Left renal pelvis (tissue), 4 donors: ENCODE measurements at places on chromosomes 2 and 18. TPM values are rescaled to one million over a fixed set of nuclear protein-coding genes. Genes with fewer than 3 reads are reported as not detected.

GRCh38 chr2:9945596-9945995 lies 5.9 kb upstream of the GRHL1 start:
- no peak for DNase-seq

GRCh38 chr18:666177-666576 lies 8.7 kb downstream of the TYMS start:
- no peak for DNase-seq

DNA sequence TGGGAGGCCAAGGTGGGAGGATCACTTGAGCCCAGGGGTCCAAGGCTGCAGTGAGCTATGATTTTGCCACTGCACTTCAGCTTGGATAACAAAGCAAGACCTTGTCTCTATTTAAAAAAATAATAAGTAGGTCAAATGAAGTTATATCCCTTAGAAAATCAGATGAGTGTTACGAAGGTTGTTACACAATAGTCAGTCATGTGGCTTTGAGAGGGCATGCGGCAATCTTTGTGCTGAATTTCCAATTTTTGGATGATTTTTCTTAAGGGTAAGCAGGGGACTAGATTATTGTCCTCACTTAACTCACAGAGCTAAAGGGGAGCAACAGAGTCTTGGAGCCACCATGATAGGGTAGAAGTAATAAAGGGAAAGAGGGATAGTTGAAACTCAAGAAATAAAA lies 71.8 kb downstream of the B3GNT2 start:
- no peak for DNase-seq

Gene GCG
- polyA plus RNA-seq = not detected

Gene FARSB
- polyA plus RNA-seq = 27.4 TPM

DNA sequence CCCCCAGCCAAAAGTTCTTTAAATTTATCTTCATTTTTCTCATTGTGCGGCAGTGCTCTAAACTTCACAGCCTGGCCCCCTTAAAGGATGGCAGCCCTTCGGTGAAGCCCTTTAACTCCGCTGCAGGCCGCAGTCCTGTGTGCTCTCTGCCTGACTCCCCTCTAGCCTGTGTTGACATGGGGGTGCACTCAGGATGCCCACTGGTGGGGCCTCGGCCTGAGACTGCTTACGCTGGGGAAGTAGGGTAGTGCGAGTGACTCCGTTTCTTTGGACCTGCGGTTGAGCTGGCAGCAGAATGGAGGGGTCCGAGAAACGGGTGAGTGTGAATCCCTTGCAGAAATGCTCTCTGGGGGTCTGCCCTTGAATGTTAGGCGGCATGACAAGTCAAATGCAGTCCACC lies 5.6 kb downstream of the RAB12 start:
- no peak for DNase-seq

GRCh38 chr2:110770404-110770958 lies 38.1 kb downstream of the ACOXL start:
- DNase-seq = no peak

Gene HS6ST1
- 51.6 TPM for polyA plus RNA-seq

DNA sequence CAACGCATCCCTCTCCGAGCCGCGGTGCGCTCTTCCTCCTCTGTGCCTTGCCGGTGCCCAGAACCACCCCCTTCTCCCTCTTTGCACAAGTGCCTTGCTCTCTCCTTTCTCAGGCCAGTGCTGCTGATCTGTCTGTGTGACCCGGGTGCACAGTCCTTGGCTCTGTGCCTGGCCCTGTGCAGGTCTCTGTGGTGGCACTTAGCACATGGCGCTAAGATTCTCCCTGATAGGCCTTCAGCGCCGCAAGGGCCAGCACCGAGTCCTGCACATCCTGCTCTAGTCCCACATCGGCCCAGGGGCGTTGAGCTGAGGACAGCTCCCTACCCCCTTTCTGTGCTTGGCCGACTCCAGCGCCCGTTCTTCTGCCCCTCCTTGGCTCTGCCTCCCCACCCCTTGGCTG lies 136.1 kb downstream of the NEDD4L start:
- DNase-seq = no peak

- DNase-seq = no peak
Observed at GRCh38 chr18:77960791-77961410, 711.3 kb downstream of the GALR1 start.

DNA sequence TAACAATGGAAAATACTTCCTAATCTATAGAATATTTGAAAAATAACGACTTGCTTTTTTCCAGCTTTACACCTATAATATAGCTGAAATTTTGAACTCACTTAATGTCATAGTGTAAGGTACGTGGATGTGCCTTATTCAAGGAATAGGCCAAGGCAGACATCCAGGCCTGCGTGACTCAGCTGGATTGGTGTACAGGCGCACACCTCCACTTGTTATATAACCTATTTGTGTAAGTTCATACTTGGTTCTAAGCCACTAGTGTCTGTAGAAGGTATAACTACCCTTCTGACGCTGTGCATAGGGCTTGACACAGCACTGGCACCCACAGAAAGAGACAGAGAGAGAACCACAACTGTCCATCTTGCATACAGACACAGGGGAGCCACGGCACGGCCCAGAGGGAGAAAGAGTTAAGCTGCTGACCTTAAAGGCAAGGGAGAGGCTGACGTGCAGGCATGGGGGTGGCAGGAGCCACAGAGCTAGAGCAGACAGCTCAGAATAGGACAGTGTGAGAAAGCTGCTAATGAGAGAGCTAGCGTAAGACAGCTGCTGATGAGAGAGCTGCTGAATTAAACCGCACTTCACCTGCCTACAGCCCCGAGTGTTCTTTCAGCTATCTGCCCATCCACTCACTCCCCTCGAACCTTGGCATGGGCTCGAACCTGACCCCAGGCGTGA lies 16.1 kb downstream of the CCDC178 start:
- DNase-seq = no peak

Gene NLRC4
- polyA plus RNA-seq = 1.4 TPM

DNA sequence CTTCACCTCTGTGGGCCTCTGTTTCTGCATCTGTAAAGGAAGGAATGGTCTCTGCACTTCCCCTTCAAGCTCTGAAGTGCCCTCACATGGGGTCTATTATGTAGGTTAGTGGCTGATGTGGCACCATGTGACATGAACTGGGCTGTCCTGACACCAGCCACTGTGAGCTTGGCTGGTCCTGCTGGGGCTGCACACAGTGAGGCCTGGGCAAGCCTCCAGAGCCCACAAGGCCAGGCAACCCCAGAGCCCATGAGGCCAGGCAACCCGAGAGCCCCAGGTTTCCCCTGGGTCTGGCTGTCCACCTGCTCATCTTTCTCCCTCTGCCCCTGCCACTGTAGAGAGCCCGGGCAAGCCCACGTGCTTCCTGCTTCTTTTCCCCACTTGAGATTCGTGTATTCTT lies 150.1 kb upstream of the SMAD2 start:
- DNase-seq = no peak

Gene MGAT4A
- 16.0 TPM for polyA plus RNA-seq

GRCh38 chr2:216761133-216761532 lies 65.8 kb upstream of the IGFBP5 start:
- no peak for DNase-seq

Gene GAD1
- 0.52 TPM for polyA plus RNA-seq
